ENCODE measurements at places on chromosomes 11 and 22. TPM values are rescaled to one million over a fixed set of nuclear protein-coding genes. Genes with fewer than 3 reads are reported as not detected.

The PLAAT5 gene
- polyA plus RNA-seq, result 0.38 TPM

DNA sequence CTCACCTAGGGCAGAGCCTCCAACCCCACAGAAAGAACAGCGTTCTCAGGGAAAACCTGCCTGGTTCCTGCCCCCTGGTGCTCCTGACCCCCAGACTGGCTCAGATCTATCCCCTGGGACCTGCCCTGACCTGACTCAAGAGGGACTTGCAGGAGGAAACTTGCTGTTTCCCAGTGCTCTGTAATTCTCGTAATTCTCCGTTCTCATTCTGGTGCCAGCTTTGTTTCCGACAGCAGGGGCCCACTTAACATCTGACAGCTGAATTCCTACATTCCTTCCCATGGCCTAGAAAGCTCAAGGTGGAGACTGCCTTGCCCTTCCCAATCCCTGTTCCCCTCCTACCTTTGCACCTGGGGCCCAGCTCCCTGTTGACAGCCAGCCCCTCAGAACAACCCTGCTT lies 12.5 kb upstream of the CSF2RB start:
- DNase-seq, result no peak

DNA sequence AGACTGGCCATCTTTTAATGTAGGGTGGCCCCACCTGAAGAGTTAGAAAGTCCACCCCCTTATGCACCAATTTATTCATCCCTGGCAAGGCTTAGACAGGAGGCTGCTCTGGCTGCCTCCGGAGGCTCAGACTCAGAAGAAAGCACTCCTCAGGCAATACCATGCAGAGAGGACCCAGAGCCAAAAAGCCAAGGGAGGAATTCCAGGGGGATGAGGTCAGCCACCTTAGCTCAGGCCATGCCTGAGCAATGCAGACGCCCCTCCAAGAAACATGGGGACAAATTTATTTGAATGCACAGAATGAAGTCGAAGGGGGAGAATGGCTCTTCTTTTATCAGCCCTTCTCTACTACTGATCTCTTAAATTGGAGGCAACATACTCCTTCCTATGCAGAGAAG lies 39.7 kb upstream of the GLYAT start:
- no peak for DNase-seq

- no peak for DNase-seq
Measured at GRCh38 chr22:17988800-17989513, 35.4 kb downstream of the MICAL3 start.

- no peak for DNase-seq
Measured at GRCh38 chr11:59813364-59813763, 2.8 kb upstream of the MRPL16 start.

All from aorta (tissue), 5 donors.